ENCODE measurements at places on chromosomes 12 and 14.
A peak's percentile ranks its signal among the peaks of the same experiment; 100 is the strongest.

DNA sequence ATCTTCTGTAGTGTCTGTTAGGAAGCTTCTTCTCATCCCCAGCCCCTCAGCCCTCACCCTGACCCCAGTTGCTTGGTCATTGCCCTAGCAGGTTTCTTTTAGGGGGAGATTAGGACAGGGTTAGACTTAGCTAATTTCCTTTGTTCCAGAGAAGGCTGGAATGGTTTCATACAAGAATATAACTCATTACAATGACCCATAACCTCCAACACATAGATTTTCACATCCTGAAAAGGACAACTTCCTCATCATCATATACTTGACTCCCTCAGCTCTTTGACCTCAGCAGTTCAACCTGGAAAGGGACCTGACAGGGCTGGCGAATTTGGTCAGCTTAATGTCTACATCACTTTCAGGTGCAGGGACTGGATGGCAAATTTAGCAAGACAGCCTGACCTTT is 8.0 kb upstream of the BHLHE41 start:
- no peak for DNase-seq

DNA sequence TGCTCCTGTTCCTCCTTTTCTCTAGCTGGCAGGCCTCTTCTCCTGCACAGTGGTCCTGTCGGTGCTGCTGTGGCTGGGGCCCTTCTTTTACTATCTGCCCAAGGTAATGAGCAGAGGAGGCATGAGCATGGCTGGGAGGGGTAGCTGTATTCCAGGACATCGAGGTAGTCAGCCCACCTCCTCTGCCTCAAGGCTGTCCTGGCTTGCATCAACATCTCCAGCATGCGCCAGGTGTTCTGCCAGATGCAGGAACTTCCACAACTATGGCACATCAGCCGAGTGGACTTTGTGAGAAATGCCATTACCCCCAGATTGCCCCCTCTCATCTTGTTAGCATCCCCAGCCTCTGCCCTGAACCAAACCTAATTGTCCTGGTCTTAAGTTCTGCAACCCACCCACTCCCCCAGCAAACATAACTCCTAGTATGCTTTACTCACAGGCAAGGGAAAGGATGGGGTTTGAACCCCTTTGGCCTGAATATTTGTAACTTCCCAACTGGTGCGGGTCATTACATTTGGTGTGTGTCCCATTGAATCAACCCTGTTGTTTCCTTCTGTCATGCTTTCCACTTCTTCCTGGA is 9.1 kb downstream of the B4GALNT1 start:
- DNase-seq, result no peak

GRCh38 chr14:105141486-105142281 is 26.9 kb downstream of the JAG2 start:
- DNase-seq, result no peak

GRCh38 chr14:94888121-94888520 is 118.2 kb upstream of the GSC start:
- no peak for DNase-seq

GRCh38 chr12:41327096-41327895 is 139.2 kb downstream of the PDZRN4 start:
- no peak for DNase-seq

GRCh38 chr12:116478243-116478773 is 80.9 kb upstream of the MAP1LC3B2 start:
- no peak for DNase-seq

DNA sequence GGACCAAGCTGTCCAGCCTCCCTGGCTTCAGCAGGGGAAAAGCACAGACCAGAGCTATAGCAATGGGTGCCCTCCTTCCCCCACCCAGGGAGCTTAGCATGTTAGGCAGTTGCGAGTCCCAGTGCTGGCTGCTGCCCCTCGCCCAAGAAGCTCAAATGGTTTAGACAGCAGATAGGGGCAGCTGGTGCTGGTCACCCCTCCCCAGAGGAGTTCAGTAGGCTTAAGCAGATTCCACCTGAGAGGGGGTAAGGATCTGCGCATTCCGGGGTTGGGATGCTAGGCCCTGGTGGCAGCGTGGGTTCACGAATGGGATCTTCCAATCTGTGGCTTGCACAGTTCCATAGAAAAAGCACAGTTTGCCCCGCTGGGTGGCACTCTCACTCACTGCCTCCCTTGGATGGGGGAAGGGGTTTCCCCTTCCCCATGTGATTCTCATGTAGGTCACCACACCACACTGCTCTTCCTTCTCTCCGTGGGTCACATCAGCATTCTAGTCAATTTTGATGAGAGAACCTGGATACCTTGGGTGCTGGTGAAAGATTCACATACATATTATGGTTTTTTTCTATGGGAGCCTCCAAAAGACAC is 665.6 kb downstream of the C12orf50 start:
- DNase-seq, result no peak

DNA sequence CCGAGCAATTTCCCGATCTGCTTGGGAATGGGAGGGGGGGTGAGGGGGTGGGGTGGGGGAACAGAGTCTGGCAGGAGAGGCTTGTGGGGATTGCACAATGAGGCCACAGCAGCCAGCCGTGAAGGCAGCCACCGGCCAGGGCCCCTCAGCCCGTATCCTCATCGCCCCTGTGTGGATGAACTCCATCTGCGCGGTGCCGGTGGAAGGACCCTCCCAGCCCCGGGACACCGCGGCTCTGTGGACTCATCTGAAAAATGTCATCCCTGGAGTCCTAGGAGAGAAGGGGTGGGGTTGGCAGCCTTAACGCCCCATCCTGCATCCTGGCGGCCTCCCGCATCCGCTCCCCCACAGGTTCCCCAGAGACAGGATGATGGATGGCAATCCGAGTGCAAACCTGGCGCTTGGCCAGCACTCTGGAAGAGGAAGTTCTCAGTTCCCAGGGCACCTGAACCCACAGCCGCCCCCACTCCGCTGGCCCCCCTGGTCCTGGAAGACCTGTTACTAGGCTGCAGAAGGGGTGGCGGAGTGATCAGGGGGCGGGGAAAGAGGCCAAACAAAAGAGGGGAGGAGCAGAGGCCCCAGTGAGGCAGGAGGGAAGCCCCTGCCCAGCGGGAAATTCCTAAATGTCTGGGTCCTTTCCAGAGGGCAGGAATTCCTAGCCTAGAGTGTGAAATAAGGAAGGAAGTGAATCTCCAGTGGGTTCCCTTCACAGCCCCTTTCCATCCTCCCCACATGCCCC is 1.2 kb upstream of the TNFAIP2 start:
- peak; percentile 79 for DNase-seq

DNA sequence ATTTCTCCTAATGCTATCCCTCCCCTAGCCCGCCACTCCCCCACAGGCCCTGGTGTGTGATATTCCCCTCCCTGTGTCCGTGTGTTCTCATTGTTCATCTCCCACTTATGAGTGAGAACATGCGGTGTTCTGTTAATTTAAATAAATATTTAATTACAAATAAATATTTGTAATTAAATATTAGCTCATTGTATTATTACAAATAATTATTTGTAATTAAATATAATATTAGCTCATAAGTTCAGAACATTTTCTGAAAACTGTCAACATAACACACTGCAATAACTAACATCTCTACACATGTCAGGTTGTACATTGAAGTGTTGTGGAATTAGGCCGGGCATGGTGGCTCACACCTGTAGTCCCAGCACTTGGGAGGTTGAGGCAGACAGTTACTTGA is 5.4 kb downstream of the RAB3IP start:
- no peak for DNase-seq

- no peak for DNase-seq
Measured at GRCh38 chr14:34449819-34450541, 12.1 kb downstream of the SPTSSA start.

DNA sequence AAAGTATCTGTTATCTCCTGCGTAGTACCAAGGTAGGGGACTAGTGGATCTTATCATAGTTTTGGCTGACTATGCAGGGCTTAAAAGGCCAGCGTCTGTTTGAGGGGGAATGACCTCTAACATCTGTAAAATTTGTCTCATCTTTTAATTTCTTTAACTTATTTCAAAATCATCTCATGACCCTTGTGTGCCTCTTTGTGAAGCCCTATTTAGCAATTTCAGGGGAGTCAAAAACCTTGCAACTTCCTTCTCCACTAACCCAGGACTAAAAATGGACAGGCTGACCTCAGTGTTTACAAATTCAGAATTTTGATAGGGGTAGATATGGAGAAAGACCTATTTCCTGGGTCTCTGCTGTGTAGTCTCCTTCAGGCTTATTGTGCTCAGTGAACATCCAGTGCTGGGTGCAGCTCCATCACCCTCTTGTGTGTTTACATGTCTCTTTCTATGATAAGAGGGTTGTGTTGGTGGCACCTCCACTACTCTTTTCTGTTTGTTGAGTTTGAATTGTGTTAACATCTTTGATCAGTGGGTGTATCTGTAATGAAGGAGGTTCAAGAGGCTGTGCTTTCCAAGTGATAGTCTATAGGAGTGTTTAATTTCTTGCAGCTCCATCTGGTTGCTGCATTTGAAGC is 14.3 kb downstream of the NECAP1 start:
- DNase-seq, result no peak

DNA sequence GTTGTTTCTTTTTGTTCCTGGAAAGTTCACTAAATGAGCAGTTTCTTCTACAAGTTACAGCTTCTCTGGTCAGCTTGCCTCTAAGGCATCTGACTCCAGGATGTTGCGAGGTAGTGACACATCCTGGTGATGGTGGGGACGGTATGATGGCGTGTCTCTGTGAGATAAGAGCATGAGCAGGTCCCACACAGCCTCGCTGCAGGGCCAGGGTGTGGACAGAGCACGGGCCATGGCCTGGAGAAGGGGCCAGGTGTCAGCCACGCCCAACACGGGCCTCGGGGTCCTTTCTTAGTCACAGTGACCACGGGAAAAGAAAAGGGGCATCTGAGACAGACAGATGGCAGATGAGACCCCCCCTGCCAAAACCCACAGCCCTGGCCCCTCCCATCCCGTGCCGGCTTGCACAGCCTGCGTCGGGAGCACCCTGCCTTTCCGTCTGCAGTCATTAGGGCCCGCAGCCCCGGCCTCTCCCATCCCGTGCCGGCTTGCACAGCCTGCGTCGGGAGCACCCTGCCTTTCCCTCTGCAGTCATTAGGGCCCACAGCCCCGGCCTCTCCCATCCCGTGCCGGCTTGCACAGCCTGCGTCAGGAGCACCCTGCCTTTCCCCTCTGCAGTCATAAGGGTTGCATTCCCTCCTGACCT is 79.3 kb upstream of the DYNC1H1 start:
- no peak for DNase-seq

GRCh38 chr14:95677179-95677835 is 8.9 kb upstream of the TCL1B start:
- no peak for DNase-seq

- DNase-seq, result no peak
Measured at GRCh38 chr12:5557906-5558305, 126.0 kb downstream of the NTF3 start.

DNA sequence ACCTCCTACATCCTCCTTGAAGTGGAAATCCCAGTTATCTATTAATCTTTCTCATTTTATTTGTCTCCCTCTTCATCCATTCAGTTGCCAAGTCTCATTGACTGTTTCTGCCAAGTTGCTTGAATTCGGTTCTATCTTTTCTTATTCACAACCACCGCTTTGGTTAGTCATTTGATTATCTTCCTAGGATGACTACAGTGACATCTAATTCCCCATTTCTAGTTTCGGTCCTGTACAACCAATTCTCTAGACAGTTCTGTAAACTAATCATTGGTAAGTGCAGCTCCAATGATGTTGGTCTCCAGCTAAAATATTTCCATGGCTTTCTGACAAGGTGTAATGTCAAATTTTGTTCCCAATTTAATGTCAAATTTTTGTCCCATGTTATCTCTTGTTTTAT is 220.1 kb downstream of the ADAMTS20 start:
- no peak for DNase-seq

DNA sequence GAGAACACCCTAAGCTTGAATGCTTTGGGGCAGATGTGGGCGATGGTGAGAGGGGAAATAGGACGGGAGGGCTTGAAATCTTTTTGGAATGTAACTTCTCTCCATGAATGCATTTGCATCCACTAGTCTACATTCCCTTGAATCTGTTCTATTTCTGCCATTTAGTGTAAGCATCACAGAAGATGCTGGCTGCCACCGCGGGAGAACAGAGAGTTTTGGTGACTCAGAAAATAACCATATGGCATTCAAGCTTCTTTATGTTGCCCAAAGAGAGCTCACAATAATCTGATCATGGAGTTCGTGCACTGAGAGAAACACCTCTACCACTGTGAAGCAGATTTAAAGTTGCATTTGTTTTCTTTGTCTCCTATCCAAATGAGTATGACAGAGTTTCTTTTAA is 52.6 kb upstream of the OTX2 start:
- DNase-seq, result no peak

GRCh38 chr12:19018302-19018970 is 111.1 kb upstream of the PLEKHA5 start:
- DNase-seq, result no peak

DNA sequence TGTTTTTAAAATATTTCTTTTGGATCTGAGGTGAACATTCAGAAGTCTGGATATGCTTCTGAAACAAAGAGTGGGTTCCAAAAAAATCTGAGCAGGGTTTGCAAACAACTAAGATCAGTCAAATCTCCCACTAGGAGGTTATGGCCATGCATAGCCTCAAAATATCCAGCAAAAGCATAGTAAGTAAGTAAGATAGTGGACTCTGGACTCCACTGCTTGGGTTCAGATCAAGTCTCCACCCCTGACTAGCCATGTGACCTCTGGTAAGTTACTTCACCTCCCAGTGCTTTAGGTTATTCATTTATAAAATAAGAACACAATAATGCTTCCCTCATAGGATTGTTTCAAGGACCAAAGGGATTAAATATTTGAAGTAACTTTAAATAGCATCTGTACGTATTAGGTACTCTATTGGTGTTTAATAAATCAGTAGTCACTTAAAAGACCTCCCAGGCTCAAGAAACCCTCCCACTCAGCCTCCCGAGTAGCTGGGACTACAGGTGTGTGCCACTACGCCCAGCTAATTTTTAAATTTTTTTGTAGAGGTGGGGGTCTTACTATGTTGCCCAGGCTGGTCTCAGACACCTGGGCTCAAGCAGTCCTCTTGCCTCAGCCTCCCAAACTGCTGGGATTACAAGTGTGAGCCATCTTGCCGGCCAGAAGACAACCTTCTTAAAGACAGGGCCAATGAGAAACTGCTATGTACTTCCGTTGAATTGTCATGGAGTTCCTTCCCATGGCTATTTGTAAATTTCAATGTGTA is 95.7 kb upstream of the SOX5 start:
- DNase-seq, result no peak

DNA sequence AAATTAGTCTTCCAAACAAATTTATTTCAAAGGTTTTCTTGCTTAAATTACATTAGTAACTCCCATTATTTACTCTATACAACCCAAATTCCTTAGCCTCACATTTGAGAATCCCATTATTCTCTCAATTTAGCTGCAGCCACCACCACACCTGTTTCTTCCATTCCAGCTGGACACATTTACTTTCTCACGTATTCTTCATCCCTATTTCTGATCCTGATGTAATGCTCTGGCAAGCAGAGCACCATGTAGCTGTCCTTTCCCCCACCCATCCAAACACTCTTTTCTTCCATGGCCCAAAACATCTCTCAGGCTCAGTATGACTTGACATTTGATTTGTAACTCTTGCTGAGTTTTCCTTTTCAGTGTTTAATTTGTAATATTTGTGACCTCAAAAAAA is 240.2 kb upstream of the CLEC14A start:
- DNase-seq, result no peak

- DNase-seq, result no peak
Measured at GRCh38 chr12:120674097-120674636, 12.8 kb upstream of the MLEC start.

- DNase-seq, result no peak
Measured at GRCh38 chr14:72183631-72184030, 251.4 kb downstream of the RGS6 start.
